Stimulated activated CD4-positive, alpha-beta T cell treated with anti-CD3 and anti-CD28 coated beads, Interleukin-1b, Interleukin-23, amount 100 ng/mL, for 1 hour (primary cell): ENCODE measurements at places on chromosomes 4 and X.

- no peak for DNase-seq
Observed at GRCh38 chr4:64251781-64252180, 157.5 kb downstream of the TECRL start.

GRCh38 chr4:124777007-124777406 lies 64.5 kb upstream of the ANKRD50 start:
- no peak for DNase-seq

GRCh38 chr4:118711052-118711451 lies 25.9 kb downstream of the METTL14 start:
- DNase-seq = no peak

GRCh38 chr4:144748814-144749555 lies 103.0 kb downstream of the HHIP start:
- DNase-seq = no peak

GRCh38 chr4:52645300-52645699 lies 13.8 kb downstream of the USP46 start:
- DNase-seq = no peak
